Right atrium auricular region (tissue), 2 donors: ENCODE measurements at places on chromosomes 11 and 22. TPM values are rescaled to one million over a fixed set of nuclear protein-coding genes. Genes with fewer than 3 reads are reported as not detected.
A peak's percentile ranks its signal among the peaks of the same experiment; 100 is the strongest.

DNA sequence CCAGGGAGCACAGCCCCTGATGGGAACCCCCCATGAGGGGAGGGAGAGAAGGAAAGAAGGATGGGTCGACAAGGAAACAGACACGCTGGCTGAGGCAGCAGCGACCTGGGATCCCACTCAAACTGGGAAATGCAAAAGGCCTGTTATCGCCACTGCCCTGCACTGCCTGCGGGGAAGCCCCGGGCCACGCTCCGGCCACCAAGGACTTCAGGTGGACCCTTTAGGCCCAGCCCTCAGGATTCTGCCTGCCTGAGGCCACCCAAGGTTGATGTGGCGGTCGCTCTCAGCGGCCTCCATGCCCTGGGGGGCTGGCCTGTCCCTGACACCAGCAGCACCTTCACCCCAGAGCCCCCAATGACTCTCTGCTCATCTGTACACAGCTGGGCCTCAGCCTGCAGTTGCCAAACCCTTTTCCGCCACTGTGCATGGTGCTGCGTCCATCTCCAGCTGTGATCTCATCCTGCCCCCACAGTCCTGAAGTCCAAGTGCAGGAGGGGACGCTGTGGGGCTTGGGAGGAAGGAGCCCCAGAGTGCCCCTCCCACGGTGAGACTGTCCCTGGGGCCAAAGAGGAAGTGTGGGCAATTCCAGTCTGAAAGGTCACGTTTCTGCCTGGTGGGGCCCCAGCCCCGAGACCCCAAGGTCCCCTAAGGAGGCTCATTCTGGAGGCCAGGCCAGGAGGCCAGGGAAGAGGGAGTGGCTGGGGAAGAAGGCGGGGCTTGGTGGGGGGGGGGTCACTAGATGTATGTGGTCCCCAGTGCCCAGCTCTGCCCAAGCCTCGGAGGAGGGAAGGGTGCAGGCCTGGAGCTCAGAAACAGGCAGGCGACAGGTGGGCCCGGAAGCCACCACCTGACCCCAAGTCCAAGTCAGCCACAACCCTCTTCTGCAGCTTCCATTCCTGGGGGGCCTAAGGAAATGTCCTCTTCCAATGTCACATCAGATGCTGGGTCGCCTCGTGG is 31.6 kb downstream of the OSBPL5 start:
- H3K4me3 ChIP-seq = no peak overlapping the region
- H3K36me3 ChIP-seq = no peaks in the 10 kb centered on the region
- no peak overlapping the region for H3K27ac ChIP-seq

- no peak overlapping the region for H3K27ac ChIP-seq
- H3K4me1 ChIP-seq = no peaks in the 10 kb centered on the region
- H3K27me3 ChIP-seq = no peaks in the 10 kb centered on the region
- no peak for DNase-seq
- no peaks in the 10 kb centered on the region for H3K36me3 ChIP-seq
Observed at GRCh38 chr11:107834995-107835394, 23.6 kb downstream of the SLC35F2 start.

DNA sequence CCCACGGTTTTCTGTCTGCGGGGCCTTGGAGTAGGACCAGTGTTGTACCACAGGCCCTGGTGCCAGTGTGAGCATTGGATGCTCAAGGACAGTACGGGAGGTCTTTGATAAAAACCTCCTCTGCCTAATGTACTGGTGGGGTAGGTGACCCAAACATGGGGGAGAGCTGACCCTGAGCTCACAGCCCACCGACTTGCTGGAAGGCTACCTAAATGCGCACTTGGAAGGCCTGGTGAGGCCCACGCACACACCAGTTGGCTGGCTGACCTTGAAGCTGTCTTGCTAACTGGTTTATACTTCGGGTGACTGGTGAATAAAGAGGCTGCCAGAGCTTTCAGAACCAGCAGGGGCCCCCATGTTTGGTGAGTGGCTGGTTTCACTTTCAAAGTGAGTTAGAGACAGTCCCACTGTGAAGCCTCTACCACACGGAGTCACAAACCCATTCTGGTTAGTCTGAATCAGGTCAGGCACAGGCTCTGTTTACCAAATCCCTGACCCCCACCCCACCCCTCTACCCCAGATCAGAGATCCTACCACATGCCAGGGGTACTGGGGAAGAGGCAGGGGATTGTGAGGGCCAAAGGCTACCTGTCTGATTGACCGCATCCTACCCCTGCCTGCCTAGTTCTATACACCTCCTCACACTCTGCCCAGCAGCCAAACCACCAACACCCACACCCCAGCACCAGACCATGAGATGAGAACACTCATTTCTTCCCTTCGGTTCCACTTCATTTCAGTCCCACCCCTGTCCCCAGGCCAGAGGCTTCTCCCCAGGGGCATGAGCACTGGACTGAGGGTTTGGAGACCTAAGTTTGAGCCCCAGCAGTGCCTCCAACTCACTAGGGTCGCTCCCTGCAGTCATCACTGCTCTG is 12.7 kb upstream of the IL2RB start:
- DNase-seq = no peak
- no peaks in the 10 kb centered on the region for H3K27me3 ChIP-seq
- no peaks in the 10 kb centered on the region for H3K36me3 ChIP-seq
- H3K4me1 ChIP-seq = no peaks in the 10 kb centered on the region
- H3K4me3 ChIP-seq = no peak overlapping the region

GRCh38 chr11:12435264-12435663 is 57.9 kb downstream of the PARVA start:
- no peaks in the 10 kb centered on the region for H3K4me1 ChIP-seq
- H3K27ac ChIP-seq = peak overlapping the region; percentile 73
- H3K4me3 ChIP-seq = no peak overlapping the region
- H3K36me3 ChIP-seq = no peaks in the 10 kb centered on the region
- H3K27me3 ChIP-seq = no peaks in the 10 kb centered on the region

- H3K4me1 ChIP-seq = no peaks in the 10 kb centered on the region
- no peaks in the 10 kb centered on the region for H3K36me3 ChIP-seq
- no peak overlapping the region for H3K4me3 ChIP-seq
Observed at GRCh38 chr11:3626250-3626960, 15.4 kb downstream of the ART5 start.

DNA sequence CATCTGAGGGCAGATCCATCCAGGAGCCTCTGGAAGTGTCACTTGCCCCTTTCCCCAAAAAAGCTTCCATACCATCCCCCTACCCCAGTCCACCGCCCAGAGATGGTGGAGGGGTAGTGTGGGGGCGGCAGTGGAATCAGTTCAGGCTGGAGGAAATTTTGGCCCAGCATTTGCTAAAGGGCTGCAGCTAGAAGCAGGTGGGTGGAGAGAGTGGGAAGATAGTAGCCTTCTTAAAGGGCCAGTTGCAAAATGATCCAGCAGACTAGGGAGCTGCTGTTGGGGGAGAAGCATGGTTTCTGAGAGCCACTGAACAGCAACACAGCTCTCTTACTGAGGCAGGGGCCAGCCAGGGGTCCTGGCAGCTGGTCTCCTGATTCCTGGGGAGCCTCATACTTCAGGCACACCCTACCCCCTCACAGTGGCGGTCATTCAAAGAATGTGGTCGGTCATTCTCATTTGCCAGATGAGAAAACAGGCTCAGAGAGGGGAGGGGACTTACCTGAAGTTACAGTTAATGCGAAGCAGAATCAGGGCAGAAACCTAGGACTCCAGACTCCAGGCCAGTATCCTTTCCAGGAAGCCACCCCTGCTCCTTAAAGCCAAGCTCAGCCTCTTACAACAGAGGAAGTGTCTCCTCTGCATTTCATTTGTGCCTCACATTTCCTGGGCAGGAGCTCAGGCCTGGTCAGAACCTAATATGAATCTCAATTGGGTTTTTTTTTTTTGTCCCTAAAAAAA is 5.4 kb downstream of the SEC14L2 start:
- peaks cover 5% of the 10 kb centered on the region for H3K36me3 ChIP-seq
- no peak for DNase-seq
- no peak overlapping the region for H3K27ac ChIP-seq
- H3K4me1 ChIP-seq = no peaks in the 10 kb centered on the region
- no peaks in the 10 kb centered on the region for H3K27me3 ChIP-seq

- H3K4me3 ChIP-seq = no peak overlapping the region
- H3K27ac ChIP-seq = no peak overlapping the region
- H3K4me1 ChIP-seq = no peaks in the 10 kb centered on the region
- no peak for DNase-seq
Observed at GRCh38 chr22:42887523-42888507, 30.7 kb upstream of the ARFGAP3 start.

DNA sequence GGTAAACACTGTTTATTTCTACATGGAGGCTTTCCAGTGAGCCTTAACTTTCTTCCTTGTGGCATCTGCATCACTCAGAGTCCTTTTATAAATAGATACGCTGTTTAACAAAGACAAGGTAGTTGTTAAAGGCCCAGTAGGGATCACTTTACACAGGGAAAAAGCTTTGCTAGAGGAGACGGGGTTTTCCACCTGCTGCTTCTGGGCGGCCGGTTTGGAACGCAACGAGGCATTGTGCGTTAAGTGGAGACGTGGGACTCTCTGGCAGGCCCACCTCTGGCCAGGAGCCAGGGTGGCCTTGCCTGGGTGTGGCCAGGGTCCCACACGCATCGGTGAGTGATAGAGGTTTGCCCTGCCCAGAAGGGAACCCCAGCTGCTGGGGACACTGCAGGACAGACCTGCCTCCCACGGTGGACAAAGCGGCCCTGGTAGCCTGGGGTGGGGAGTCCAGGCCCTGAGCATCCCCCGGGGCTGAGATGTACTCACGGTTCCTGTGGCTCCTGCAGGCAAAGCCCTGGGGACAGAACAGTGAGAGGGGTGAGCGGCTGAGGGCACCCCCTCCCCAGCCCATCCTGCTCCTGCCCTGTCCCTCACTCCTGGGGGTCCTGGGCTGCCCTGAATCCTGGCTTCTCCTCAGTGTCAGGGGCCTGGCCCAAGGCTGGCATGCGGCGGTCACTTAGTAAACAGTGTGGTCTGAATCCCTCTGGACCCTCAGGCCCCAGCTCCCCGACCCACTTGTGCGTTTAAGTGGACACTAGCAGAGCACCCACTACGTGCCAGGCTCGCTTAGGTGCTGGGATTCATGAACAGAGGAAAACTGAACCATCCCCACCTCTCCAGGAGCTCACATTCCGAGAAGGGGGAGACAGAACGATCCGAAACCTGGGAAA is 4.2 kb downstream of the IL17REL start:
- no peak overlapping the region for H3K4me3 ChIP-seq
- H3K27me3 ChIP-seq = peaks cover 7% of the 10 kb centered on the region
- DNase-seq = no peak

TRIM48 gene
- total RNA-seq = not detected

MPZL3 gene
- 1.0 TPM for total RNA-seq

DNA sequence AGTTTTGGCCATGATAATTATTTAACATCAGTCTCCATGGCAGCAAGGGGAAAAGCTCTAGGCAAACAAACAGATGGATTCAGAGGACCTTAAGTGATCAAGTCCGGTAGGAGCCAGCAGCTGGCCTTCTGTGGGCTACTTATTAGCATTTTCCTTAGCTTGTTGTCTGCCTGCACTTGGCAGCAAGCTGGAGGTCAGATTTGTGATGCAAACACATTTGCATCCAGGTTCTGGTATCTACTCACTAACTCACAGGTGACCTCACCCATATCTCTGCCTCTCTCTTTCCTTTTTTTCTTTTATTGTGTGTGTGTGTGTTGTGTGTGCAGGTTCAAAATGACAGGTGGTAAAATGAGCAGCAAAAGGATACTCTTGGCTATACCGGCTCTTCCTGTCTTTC is 32.3 kb downstream of the ARHGAP42 start:
- no peaks in the 10 kb centered on the region for H3K27me3 ChIP-seq
- no peak for DNase-seq
- no peaks in the 10 kb centered on the region for H3K36me3 ChIP-seq
- peak overlapping the region; percentile 57 for H3K27ac ChIP-seq
- no peaks in the 10 kb centered on the region for H3K4me1 ChIP-seq

TCN2 gene
- total RNA-seq = 38.2 TPM

- no peak for DNase-seq
- H3K36me3 ChIP-seq = no peaks in the 10 kb centered on the region
- H3K4me1 ChIP-seq = no peaks in the 10 kb centered on the region
- H3K27ac ChIP-seq = no peak overlapping the region
- H3K27me3 ChIP-seq = no peaks in the 10 kb centered on the region
- no peak overlapping the region for H3K4me3 ChIP-seq
Observed at GRCh38 chr11:107623183-107623582, 32.2 kb downstream of the ELMOD1 start.

- no peaks in the 10 kb centered on the region for H3K27me3 ChIP-seq
- H3K36me3 ChIP-seq = no peaks in the 10 kb centered on the region
- no peak overlapping the region for H3K4me3 ChIP-seq
- H3K4me1 ChIP-seq = no peaks in the 10 kb centered on the region
Observed at GRCh38 chr11:126122863-126123262, 60.2 kb upstream of the CDON start.

DNA sequence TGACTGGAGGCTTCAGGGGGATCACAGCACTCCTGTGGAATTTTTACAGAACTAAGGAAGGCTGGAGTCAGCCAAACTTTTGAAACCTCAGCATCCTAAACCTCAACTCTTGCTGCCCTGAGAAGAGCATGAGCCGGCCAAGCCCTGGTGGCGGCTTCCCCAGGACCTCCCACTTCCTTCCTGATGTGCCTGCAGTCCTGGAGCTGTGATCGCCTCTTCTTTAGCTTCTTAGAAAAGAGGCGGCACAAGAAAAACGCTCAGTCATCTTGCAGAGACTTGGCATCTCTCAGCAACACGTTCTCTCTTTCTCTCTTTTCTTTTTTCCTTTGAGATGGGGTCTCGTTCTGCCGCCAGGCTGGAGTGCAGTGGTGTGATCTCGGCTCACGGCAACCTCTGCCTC is 40.4 kb upstream of the AMPD3 start:
- no peaks in the 10 kb centered on the region for H3K36me3 ChIP-seq
- H3K27ac ChIP-seq = no peak overlapping the region
- peak; percentile 59 for DNase-seq

NPTXR gene
- total RNA-seq = 24.6 TPM

- no peak overlapping the region for H3K4me3 ChIP-seq
- no peak for DNase-seq
- no peaks in the 10 kb centered on the region for H3K36me3 ChIP-seq
Observed at GRCh38 chr22:27836181-27836580, 34.6 kb upstream of the MN1 start.

- no peaks in the 10 kb centered on the region for H3K36me3 ChIP-seq
- no peak overlapping the region for H3K4me3 ChIP-seq
- no peak overlapping the region for H3K27ac ChIP-seq
- H3K27me3 ChIP-seq = no peaks in the 10 kb centered on the region
Observed at GRCh38 chr11:2217211-2218030, 45.8 kb upstream of the TH start.

DNA sequence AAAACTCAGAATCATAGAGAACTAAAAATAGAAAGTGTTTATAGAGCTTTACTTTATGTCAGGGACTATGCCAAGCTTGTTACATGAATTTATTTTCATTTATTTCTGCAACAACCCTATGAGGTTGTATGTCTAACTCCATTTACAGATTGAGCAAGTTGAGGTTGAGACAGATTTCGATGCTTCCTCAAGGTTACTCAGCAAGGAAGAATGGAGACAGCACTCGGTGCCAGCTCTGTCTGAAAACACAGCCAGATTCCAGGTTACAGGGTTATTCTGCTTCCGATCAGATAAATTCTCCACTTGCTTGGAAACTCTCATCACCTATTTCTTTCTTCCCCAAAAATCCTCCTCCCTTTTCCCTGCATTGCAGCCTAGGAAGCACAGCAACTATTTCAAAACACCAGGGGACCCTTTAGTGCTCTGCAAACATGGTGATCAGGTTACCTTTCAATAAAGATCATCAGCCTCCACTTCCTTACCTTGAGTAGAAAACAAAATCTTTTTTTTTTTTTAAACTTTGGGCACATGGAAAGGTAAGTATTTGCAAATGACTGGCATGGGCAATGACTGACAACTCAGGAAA is 7.0 kb downstream of the MMP3 start:
- DNase-seq = no peak
- no peak overlapping the region for H3K4me3 ChIP-seq
- H3K4me1 ChIP-seq = no peaks in the 10 kb centered on the region
- no peak overlapping the region for H3K27ac ChIP-seq
- H3K36me3 ChIP-seq = no peaks in the 10 kb centered on the region

GRCh38 chr11:65741185-65741584 is 20.6 kb upstream of the RNASEH2C start:
- no peaks in the 10 kb centered on the region for H3K27me3 ChIP-seq
- no peak for DNase-seq
- H3K36me3 ChIP-seq = no peaks in the 10 kb centered on the region
- H3K27ac ChIP-seq = no peak overlapping the region
